Epithelial cell of esophagus (primary cell): ENCODE measurements at places on chromosomes 2 and 18.

DNA sequence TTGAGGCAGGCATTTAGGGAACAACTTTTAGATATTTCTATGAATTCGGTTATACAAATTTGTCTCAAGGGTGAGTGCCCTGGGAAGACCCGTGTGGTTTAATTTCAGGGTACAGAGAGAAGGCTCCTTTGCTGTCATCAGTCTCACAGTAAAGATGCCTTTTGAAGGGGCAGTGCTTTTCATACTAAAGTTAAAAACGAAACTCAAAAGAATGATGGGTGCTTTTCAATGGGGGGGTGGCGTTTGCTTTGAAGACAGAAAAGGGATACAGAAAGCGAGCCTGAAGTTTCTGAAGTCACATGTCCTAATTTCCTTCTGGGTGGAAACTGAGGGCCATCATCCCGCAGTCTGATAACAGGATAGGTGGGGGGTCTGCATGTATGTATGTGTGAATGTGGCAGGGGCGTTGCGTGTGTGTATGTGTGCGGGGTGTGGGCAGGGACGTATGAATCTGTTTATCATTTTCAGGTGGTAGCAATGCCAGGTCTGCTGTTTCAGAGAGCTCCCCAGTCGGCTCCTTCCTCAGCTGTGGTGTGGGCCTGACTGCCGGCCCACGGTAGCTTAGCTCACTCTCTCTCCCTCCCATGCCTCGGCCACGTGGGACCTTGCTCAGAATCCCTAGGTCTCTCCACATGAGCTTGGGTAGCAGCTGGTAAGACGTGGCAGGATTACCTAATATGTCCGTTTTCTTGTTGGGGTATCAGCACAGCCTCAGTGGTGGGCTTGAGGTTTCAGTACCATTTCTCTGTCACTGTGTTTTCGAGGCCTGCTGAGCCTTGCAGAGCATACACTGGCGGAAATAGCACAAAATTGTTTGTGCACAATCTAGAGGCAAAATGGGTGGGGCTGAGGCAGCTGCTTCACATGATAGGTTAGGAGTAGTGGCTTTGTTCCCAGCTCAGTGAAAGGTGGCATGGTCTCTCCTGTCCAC, 32.7 kb downstream of the ARHGAP25 start:
- no peak for DNase-seq

- peak; percentile 84 for DNase-seq
These were observed at the start of gene ZNF236 for GRCh38 chr18:76822506-76823160. TSS of gene ZNF236 (plus strand) at chr18:76822557. CDS start at chr18:76822608, 51 bp downstream.

DNA sequence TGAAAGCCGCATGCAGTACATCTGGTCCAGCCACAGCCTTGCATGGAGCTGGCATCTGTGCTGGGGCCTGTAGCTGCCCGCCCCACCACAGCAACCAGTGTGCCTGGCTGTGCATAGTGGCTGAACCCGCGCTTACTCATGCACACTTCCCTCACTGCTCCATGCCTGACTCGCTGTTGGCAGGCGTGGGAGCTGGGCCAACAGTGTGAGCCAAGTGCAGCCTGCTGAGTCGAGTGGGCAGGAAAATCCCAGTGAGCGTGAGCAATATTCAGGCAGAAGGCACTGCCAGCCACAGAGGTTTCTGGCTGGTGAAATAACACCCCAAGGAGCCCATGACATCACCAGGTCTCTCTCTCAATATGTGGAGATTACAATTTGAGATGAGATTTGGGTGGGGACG, 1674.1 kb upstream of the TMEFF2 start:
- peak; percentile 55 for DNase-seq

DNA sequence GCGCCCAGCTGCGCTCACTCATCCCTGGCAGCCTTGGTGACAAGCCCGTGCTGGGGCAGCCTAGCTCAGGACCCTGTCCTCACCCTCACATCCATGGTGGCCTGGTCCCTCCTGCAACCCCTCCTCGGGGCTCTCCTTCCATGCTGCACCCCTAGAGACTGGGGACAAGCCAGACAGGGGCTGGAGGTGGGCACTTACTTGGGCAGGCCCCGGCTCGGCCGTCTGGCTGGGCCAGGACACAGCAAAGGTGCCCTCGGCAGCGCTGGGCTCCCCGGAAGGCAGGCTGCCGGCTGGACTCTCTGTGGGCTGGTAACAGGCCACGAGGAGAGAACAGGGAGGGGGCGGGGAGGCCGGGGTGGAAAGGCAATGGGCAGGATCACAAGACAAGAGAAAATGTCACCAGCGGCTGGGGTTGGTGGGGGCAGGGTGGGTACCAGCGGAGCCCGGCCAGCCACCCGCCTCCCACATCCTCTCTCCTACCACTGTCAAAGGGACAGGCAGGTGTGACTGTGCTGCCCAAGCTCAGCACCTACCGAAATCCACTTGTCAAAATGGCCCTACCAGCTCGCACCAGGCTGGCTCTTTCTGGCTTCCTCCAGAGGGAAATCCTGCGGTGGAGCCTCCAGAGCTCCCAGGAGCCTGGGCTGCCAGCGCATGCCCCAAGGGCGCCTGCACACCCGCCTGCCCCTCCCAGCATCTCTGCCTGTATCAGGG, 54.7 kb downstream of the BIN1 start:
- DNase-seq = no peak

GRCh38 chr2:123839326-123839725, 185.8 kb upstream of the CNTNAP5 start:
- DNase-seq = peak; percentile 65

GRCh38 chr2:190679813-190680591, 31.1 kb downstream of the NAB1 start:
- peak; percentile 77 for DNase-seq

DNA sequence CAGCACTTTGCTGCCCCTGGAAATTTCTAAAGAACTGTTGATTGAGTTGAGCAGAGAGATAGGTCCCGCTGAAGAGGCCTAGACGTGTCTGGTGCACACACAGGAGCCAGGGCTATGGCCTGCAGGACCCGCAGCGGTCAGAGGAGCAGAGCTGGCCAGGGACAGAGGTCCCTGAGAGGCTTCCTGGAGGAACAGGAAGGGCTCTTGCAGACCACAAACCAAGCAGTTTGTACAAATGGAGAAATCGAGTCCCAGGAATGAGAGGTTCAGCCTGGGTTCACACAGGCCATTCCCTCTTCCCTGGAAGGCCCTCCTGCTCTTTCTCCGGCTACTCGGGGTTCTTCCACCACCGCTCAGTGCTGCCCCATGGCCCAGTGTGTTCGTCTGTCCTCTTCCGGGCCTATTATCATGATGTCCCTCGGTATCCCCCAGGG, 1.2 kb upstream of the BIN1 start:
- DNase-seq = no peak

DNA sequence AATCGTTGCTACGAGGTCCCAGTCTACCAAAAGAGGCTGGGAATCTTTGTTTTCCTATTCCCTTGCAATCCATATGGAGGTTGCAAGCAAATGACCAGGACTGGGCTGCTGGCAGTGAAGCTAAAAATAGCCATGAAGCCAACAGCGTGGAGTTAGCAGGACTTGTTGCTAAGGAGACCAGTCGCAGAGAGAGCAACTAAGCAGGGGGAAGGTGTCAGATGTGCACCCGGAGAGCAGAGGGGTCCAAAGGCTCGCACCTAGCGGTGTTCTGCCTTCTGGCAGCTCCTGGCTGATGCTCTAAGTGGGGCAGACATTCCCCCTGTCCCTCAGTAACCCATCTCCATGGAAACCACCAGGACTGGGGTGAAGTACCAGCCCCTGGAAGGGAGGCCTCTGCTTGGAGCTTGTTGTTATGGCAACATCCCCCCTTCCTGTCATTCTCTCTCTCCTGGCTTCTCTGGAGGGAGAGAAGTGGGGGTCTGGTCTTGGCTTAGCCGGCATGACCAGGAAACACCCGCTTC, 84.6 kb downstream of the DNMT3A start:
- DNase-seq = no peak

DNA sequence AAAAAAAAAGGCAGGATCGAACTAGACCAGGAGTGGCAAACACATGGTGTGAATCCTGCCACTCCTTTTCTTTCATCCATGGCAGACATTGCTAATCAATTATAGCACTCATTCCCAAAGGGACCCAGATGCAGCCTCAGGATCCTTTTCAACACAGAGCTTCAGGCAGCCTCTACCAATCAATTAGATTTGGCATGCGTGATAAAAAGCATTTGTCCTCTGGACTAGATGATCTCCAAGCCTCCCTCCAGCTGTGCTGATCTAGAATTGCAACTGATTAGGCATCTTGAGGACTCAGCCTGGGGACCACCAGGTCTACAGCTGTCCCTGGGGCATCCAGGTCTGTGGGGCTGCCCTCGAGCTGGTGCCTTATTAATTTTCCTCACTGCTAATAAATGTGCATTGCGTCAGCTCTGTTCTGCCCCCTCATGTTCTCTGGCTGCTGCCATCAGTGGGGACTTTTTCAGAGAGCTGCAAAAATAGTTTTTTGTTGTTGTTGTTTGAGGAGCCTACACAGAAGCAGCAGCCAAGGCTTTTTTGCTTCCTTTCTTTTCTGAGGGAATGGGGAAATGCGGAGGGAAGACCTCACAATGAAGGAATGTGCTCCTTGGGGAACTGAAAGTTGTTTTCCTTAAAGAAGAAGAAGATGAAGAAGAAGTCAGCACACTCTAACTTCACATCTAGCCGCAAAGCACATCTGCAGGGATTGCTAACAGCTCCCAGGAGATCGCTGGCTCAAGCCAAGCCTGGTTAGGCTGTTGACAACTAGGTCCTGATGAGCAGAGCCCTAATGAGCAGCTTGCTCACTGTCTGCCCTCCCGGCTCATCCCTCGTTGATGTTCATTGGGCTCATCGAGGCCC, 8.8 kb upstream of the ATOH8 start:
- DNase-seq = no peak

- DNase-seq = peak; percentile 42
These were observed 32.8 kb downstream of the GRHL1 start for GRCh38 chr2:9984217-9984739.

GRCh38 chr2:97359861-97360584, 229.7 kb downstream of the ANKRD36B start:
- peak; percentile 23 for DNase-seq

DNA sequence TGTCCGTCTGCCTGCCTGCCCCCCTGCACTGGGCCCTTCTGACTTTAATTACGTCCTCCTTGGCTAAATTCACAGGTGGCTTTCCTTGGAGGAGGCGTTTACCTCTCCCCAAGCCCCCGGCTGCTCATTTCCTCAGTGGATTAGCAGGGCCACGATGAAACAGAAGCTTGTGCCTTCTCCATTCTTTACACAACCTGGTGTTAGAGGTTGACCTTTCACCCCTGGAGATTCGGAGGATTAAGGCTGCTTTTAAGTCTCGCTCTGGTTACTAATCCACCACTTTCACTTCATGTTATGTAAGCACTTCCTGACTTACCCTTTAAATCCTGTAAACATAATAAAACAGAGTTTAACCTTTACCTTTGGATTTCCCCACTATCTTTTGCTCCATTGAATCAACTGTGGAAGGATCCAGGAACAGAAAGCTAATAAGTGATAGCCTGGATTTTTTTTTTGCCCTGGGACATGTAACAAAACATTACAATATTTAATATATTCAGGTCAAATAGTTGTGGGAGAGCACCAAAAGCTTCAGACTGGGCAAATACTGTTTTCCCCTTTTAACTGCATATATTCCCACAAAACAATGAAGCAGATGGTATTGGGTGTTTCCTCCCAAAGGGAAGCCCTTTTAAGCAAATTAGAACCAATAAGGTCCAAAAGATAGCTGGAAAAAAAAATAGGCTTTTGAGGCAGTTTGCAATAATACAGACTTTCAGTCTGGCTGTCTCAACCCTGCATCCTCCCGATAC, 370.2 kb downstream of the EN1 start:
- DNase-seq = no peak

DNA sequence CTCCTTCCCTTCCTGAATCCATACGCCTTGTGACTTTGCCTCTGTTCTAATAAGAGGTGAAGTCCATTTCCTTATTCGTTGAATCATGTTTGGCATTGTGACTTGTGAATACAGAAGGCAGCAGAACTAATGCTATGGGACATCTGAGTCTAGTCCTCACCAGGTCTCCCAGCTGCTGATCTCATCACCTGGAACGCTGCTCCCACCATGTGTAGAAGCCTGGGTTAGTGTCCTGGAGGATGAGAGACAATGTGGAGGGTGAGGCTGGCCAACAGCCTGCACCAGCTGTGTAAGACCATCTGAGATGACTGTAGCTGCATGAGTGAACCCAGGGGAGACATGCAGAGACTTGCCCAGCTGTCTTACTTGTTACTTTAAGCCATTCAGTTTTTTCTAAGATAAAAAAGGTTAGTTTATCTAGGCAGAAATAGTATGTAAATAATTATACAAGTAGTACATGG, 3.5 kb upstream of the HAAO start:
- peak; percentile 93 for DNase-seq

DNA sequence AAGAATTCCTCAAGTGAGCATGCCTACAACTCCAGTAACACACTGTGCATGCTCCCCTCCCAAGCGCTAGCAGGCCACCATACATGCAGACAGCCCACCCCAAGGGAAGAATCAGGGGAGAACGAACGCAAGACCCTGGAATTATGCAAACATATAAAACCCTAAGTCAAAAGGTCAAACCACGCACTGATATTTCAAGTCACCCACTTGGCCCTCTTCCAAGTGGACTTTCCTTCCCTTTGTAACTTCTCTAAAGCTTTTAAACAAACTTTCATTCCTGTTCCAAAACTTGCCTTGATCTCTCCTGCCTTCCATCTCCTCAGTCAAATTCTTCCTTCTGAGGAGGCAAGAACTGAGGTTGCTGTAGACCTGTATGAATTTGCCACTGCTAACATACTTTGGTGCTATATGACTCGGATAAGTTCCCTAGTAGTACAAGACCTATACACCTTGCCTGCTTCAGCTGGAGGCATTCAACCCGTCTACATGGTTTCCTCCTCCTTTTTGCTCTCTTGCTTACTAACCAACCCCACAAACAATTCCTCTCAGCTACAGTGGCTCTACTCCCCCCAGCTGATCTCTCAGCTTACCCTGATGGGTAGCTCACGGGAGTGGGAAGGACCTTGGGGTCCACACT, 11.1 kb upstream of the RPIA start:
- DNase-seq = no peak

DNA sequence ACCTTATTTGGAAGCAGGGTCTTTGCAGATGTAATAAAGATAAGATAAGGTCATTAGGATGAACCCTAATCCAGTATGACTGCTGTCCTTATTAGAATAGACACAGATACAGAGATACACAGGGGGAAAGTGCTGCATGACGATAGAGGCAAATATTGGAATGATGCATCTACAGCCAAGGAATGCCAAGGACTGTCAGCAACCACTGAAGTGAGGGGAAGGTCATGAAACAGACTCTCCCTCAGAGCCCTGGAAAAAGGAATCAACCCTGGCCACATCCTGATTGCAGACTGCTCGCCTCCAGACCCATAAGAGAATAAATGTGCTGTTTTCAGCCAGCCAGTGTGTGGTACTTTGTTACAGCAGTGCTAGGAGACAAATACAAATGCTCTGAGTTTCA, 14.8 kb downstream of the TMEM237 start:
- DNase-seq = no peak

DNA sequence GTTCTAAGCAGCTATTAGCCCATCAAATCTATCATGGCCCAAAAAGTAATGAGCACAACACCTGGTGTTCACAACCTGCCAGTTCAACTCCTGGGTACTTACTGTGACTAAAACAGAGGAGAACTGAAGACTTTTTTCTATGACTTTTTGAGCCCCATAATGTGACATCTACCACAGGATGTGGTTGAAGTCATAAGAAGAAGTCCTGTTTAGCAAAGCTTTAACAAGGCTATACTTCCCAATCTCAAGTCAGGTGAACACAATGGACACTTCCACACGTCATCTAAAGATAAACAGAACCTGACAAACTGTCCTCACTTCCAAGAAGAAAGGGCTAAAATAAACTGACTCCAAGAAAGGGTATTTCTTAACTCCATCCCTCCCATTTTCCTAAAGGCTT, 138.8 kb downstream of the ATAD2B start:
- no peak for DNase-seq
